AG20443 (cell line): ENCODE measurements at places on chromosomes 3 and 15.

- DNase-seq, result no peak
Measured at GRCh38 chr3:125200731-125201139, 11.8 kb downstream of the SLC12A8 start.

GRCh38 chr15:96392380-96393208 is 62.1 kb downstream of the NR2F2 start:
- DNase-seq, result no peak

DNA sequence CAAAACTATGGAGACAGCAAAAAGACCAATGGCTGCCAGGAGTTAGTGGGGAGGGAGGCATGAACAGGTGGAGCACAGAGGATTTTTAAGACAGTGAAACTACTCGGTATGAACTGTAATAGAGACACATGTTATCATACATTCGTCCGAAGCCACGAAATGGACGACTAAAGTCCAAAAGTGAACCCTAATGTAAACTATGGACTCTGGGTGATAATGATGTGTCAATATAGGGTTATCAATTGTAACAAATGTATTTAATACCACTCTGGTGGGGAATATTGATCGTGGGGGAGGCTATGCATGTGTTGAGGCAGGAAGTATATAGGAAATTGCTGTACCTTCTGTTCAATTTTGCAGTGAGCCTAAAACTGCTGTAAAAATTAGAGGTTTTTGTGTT is 107.0 kb downstream of the CPN2 start:
- no peak for DNase-seq

DNA sequence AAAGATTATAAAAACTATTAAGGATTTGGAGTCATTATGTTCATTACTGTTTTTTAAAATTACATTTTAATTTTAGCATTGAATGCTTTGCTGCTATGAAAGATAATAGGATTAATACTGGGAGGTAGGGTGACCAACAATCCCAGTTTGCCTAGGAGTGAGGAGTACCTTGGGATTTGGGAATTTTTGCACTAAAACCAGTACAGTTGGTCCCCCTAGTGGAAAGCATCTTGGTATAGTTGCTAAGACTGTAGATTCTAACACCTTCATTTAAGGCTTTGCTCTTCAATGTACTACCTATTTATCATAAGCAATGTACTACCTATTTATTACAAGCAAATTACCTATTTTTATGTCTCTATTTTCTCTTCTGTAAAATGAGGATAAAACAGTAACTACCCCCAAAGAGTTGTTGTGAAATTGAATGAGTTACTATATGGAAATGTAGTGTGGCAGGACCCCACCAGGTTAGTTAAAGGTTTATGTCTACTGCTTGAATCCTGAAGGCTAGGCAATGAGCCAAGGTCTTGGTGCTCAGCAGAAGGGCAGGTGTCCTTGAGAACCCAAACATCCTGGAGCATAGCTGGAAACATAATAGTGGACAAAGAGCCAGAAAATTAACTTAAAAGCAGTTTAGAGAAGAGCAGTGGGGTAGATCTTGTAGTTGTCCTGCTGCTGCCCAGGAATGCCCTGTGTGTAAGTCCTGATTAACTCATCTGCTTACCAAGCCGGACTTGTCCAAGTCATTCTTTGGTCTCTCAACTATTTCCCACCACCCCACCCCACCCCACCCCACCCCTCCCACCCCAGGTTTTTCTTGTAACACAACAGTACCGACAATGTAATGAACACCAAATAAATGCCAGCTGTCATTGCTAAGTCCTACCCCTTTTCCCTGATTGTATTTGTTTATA is 49.2 kb upstream of the NMD3 start:
- no peak for DNase-seq

DNA sequence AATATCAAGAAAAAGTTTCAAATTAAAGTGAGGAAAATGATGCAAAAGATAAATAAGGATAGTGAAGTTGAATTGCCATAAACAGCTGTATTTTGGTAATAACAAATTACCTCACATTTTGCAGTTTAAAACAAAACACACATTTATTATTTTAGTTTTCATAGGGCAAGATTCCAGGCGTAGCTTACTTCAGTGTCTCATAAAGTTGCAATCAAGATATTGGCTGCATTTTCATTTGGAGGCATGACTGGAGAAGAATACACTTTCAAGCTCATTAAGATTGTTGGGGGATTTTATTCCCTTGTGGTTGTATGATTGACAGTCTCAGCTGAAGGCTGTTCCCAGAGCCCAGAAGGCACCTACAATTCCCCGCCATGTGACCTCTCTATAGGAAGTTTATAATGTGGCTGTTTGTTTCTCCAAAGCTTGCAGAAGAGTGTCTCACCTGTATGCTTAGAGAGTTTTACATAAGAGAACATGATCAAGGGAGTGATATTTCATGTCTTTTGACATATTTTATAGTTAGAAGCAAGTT is 151.4 kb downstream of the OTOL1 start:
- no peak for DNase-seq

GRCh38 chr3:136919799-136920580 is 37.8 kb upstream of the IL20RB start:
- no peak for DNase-seq

DNA sequence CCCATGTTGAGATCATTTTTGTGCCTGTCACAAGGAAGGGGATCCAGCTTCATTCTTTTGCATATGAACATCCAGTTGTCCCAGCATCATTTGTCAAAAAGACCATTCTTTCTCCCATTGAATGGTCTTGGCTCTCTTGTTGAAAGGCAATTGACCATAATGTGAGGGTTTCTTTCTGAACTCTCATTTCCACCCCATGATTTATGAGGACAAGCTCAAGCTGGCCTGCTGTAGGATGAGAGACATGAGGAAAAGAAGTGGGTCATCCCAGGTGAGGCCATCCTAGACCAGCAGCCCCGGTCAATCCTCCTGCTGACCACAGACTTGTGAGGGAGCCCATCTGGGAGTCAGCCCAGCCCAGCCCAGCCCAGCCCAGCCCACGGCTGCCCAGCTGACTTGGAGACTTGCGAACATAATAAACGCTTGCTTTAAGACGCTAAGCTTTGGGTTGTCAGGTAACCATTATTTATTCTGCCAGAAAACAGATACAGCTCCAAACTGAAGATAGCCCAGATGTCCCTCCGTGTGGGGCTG is 69.0 kb downstream of the LINGO1 start:
- DNase-seq, result no peak

DNA sequence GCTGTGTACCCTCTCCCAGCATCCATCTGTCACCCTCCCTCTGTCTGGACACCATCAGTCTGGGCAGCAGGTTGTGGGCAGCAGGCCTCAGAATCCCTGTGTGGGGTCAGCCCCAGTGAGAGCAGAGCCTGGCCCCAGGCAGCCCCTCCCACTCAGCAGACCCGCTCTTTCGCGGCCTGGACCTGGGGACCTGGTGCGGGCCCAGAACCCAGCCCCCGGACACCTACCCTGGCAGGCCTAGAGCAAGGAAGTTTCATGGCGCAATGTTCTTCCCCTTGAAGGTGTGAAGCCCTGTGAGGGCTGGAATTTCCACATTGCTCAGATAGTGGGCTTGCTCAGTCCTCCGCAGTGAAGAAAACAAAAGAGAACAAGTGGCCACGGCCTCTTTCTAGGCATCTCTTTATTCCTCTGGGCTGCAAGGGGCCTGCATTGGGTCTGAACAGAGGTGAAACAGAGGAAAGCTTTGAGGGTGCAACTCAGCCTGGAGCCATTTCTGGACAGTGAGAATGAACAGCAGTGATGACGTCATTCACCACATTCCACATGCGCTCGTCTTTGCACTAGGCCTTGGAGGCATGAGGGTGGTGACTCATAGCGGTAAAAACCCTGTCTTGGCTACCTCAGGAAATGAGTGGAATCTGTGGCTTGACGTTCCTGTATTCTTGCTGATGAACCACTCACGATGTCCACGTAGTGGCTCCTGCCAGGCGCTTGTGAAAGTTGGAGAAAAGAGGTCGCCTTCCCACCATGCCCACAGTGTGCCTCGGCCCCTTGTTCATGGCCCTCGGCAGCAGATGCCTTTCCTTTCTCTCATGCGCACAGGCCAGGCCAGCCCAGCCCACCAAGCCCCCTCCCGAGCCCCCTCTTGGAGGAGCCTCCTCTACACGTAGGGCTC is 66.1 kb downstream of the SLC30A4 start:
- peak; percentile 95 for DNase-seq

- DNase-seq, result no peak
Measured at GRCh38 chr15:70025413-70026296, 72.1 kb downstream of the TLE3 start.

GRCh38 chr3:115651087-115651486 is 27.8 kb downstream of the GAP43 start:
- DNase-seq, result no peak

- no peak for DNase-seq
Measured at GRCh38 chr3:142615171-142615570, 19.0 kb downstream of the PLS1 start.

DNA sequence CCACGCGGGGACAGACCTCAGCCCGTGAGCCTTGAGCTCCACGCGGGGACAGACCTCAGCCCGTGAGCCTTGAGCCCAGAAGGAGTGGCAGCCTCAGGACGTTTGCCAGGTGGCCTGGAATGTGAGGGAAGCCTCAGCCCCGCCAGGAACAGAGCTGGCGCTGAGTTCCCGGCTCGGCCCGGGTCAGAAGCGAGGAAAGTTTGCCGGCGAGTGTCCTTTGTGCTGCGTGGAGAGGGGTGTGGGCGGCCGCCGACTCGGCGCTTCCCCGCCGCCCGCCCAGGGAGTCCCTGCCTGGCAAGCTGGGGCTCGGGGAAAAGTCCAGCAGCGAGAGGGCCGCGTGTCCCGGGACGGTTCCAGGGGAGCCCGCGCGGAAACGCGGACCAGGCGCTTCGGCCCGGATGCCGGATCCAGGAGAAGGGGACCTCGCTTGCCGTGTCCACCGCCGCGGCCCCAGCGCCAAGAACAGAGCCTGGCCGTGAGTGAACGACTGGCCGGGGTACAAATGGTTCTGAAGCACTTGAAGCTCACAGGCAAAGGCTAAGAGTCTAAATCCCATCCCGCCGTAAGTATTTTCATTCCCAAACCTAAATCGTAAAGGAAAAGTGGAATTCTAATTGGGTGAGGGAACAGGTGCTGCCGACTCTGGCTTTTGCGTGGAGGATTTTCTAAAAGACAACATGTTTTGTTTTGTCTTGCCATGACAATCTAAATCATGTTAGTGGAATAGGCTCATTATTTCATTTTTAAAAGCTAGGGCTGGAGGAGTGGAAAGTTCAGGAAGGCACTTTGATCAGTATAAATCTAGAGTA is 1.7 kb downstream of the LRRN1 start:
- peak; percentile 25 for DNase-seq

DNA sequence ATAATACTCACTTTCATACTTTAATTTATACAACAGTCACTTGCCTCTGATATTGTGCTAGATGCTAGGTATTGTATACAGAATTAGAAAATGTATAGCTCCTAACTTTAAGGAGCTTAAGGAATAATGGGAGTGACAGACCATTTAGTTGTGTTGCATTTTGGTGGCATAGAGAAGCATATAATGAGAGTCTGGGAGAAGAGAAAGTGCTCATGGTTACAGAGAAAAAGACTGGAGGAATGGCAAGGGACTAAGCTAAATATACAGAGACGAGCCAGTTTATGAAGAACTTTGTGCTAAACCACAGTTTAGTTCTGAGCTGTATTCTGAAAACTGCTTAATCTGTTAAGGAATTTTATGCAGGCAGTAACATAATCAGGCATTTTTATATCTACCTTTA is 6.4 kb downstream of the RNF13 start:
- no peak for DNase-seq

DNA sequence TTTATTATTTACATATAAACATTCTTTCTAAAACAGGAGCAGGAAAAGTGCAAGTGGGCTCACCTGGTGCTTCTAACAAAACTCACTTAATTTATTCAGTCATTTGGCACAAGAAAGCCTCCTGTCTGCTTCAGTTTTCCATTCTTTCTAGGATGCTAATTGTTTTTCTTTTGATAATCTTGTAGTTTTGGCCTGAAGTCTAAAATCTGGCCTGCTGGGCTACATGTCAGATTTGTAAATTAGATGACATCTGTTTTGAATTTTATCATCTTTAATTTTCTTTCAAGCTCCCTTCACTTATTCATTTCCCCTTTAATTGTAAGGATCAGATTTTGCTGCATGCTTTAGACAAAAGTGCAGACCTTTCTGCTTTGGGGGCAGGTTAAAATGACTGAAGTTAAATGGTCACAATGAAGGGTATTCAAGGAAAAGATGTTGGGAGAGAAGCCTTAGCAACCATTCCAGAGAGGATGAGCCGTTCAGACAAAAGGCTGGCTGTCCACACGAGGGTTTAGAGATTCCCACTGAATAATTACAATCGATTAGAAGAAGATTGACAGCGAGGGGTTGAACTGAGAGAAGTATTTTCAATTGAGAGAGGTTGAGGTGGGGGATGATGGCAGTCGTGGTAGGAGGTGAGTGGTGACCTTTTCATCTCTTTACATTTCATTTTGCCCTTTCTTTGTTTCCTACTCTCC is 59.9 kb upstream of the PTX3 start:
- DNase-seq, result peak; percentile 21

GRCh38 chr3:31804251-31805051 is 176.6 kb downstream of the OSBPL10 start:
- DNase-seq, result no peak

- no peak for DNase-seq
Measured at GRCh38 chr3:127491323-127491722, 99.2 kb downstream of the TPRA1 start.

DNA sequence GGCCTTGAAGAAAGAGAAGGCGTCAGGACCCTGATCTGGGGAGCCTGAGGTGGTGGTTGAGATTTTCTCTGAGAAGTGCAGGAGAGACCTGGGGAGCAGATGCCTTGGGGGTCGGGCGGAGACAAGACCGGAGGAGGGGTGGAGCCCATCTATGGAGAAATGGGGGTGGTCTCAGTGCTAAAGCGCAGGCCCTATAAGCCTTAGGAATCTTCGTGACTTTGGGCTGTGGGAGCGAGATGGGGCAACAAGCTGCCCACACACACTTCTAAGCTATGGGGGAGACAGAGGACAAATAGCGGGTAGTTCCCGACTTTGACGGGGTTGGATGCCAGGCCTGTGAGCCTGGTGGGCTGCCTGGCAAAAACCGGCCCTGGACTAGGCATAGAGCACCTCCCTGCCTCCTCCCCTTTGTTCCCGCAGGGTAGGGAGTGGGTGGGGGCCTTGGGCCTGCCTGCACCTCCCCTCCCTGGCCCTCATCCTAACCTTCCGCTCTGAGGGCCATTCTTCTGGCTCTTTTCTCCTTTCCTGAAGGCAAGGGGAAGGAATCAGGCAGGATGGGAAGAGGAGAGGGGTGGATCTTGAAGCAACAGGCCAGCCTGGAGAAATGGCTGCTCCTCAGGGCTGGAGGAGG is 880 bp downstream of the NISCH start:
- DNase-seq, result peak; percentile 73

DNA sequence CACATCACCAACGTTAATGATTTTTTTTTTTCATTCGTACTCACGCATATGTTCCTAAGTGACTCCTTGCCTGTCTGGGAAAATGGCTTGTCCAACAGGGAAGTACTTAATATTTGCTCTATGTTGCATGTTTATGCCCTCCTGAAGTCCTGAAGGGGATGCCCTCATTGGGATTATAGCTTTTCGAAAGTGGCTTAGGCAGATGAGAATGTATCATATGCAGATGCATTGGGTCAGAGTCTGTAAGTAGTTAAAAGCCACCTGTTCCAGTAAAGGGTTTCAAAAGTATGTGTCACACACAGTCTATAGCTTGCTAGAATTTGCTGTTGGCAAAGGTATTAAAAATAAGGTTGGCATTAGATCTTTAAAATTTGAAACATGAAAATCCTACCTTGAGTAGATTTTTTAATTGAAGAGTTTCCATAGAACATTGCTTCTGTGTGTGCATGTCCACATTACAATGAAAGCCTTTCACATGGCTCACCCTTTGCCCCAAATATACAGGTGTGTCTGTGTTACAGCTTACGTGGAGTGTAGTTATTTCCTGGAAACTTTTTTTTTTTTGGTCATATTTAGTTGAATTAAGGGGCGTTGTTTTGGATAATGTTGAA is 2.1 kb downstream of the ABHD17C start:
- no peak for DNase-seq
